GM13977 (cell line): ENCODE measurements at places on chromosomes 11 and 22.
A peak's percentile ranks its signal among the peaks of the same experiment; 100 is the strongest.

GRCh38 chr11:73157101-73158010, 15.2 kb upstream of the FCHSD2 start:
- DNase-seq, result peak; percentile 63

GRCh38 chr11:24375931-24376330, 120.9 kb upstream of the LUZP2 start:
- no peak for DNase-seq

DNA sequence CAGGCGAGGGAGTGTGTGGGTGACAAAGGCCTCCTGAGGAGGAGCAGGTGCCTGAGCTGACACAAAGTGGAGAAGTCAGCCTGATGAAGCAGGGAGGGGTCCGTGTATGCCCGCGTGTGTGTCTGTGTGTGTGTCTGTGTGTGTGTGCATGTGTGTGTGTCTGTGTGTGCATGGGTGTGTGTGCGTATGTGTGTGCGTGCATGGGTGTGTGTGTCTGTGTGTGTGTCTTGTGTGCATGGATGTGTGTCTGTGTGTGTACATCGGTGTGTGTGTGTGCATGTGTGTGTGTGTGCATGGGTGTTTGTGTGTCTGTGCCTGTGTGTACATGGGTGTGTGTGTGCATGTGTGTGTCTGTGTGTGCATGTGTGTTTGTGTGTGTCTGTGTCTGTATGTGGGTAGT, 65.6 kb upstream of the EIF3D start:
- DNase-seq, result no peak

GRCh38 chr11:35794850-35795249, 132.3 kb downstream of the TRIM44 start:
- no peak for DNase-seq

GRCh38 chr11:35021589-35021988, 105.2 kb downstream of the PDHX start:
- DNase-seq, result no peak

DNA sequence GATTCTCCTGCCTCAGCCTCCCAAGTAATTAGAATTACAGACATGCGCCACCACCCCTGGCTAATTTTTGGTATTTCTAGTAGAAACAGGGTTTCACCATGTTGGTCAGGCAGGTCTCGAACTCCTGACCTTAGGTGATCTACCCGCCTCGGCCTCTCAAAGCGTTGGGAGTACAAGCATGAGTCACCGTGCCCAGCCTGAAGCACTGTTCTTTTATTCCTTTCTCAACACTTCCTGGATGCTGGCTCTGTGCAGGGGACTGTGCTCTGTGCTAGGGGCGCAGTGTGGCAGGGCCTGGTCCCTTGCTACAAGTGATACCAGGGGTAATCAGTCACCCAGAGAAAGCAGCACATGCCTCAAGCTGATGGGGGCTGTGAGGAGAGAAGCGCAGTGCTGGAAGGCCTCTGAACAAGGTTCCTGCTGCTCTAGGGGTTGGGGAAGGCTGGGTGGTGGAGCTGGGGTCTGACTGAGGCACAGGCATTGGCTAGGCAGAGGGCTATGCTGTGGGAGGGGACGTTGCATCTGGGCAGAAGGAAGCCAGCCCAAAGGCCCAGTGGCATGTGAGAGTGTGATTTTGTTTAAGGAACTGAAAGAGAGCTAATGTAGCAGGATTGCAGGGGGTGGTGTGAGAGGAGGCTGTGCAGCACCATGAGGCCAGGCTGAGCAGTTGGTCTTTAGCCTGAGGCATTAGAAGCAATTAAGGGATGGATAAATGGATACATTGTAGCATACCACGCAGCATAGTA, 42.5 kb downstream of the CABIN1 start:
- DNase-seq, result no peak

DNA sequence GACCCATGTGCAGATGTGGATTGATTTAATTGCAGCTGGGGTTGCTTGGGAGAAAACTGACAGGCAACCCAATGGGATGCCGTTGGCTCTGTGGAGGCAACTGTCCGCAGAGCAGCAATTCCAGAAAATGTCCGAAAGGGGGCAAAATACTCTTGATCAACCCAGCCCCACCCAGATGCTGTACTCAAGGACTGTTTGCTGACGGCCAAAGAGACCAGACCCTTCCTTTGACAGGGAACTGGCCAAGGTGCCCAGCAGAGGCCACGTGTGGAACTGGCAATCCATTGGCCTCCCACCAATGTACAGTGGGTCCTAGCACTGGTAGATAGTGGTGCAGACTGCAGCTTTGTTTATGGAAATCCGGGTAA, 29.7 kb upstream of the KCNA4 start:
- no peak for DNase-seq

DNA sequence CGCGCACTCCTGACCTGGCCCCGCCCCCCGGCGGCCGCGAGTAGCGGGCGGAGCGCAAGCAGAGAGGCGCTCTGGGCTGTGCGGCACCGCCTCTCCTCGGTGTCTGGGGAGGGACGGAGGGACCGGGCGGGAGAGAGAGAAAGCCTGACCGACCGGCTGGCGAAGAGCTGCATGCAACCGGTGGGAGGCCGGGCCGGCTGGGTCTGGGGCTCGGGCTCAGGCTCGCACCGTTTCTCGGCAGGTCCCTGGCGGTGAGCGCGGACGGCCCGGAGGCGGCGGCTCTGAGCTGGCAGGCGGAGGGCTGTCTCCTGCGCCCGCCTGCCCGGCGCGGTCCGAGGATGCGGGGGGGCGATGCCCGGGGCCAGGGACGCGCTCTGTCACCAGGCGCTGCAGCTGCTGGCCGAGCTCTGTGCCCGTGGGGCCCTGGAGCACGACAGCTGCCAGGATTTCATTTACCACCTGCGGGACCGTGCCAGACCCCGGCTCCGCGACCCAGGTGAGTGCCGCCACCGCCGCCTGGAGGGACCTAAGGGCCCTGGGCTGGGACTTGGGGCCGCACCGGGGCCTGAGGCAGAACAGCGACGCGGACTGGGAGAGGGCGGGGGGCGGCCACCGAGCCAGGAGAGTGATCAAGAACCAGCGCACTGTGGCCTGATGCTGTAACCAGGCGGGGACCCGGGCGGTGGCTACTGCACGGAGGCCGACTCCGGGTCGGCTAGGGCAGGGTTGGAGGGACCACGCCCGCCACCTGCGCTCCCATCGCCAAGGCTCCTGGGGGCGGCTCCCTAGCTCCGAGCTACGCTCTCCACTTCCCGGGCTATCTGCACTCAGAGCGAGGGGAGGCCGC, at the start of gene SYT9:
TSS of gene SYT9 (plus strand) at position 69 of the 847 bp plus-strand sequence. CDS start at position 352, 283 bp downstream.
- peak; percentile 56 for DNase-seq

DNA sequence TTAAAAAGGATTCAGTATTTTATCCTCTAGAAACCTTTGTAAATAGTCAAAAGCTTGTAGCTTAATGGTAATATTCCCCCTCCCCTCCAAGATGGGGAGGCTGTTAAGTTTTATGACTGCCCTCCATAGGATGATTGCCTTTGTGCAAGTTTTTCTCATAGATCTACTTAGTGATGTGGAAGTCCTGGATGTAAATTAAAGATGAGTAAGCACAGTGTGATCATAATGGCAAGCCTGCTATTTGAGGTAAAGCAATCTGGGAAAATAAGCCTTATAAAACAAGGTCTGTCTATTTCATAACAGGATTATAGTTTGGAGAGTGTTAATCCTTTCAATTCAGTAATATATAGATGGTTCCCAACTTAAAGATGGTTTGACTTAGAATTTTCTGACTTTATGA, 216.3 kb downstream of the DDX10 start:
- DNase-seq, result no peak

DNA sequence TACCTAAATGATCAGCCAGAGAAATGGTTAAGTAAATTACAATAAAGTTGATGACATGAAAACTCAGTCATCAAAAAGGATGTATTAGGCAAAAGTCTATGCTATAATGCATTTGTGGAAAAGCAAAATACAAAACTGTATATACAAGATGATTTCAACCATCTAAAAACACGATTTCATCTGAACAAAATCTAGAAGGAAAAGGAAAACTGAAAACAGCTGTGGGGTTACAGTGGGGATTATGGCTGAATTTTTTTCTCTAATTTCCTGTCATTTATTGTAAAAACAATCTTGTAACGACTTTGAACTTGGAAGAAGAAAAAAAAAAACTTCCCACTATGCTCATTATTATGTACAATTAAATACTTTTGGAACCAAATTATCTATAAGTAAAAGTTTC, 30.3 kb downstream of the CHEK2 start:
- DNase-seq, result no peak

DNA sequence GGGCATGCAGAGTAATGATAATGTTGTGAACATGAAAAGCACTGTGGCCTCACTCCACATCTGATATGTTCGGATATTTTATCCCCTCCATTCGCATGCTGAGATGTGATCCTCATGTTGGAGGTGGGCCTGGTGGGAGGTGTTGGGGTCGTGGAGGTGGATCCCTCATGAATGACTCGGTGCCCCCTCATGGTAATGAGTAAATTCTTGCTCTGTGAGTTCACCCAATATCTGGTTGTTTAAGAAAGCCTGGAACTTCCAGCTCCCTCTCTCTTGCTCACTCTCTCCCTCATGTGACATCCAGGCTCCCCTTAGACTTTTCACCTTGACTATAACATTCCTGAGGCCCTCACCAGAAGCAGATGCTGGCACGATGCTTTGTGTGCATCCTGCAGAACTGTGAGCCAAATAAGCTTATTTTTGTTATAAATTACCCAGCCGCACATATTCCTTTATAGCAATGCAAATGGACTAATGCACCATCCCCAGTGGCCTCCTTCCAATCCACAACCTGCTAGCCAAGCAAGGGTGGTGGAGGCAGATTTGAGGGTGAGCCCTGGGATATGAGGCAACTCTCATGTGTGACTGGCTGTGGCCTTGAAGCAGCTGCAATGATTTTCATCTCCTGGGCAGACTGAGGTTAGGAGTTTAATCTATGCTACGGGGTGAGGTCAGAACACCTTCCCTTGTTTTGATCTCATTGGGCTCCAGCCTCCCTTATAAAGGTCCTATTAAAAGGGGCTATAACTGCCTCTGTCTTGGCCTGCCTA, 276.5 kb downstream of the ETS1 start:
- DNase-seq, result no peak

DNA sequence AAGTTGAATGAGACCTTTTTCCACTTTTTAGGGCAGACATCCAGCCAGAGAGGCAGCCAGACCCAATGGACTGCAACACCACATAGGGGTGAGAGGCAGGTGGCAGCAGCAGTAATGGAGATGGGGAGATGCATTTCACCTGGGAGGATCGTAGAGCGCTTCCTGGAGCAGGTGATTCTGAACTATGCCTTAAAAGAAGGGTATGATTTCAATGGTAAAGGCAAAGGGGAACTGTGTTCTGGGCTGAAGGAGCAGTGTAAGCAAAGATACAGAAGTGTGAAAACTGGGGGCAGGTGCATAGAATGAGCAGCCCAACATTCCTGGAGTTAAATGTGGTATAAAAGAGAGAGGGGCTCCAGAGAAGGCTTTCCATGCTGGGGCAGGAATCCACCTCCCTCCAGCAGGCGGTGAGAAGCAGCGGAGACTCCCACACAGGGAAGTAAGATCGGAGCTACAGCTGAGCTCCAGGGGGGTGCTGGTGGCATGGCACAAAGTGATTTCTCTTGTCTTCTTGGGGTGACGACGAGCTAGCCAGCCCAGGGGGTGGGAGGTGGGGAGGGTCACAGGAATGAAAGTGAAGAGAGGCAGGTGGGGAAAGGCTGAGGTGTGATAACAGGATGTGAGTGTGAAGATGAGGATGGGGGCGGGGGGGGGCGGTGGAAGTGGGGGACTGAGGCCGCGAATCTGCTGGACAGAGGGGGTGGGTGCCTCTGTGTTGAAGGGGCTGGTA, 4.3 kb upstream of the SERHL2 start:
- DNase-seq, result no peak

DNA sequence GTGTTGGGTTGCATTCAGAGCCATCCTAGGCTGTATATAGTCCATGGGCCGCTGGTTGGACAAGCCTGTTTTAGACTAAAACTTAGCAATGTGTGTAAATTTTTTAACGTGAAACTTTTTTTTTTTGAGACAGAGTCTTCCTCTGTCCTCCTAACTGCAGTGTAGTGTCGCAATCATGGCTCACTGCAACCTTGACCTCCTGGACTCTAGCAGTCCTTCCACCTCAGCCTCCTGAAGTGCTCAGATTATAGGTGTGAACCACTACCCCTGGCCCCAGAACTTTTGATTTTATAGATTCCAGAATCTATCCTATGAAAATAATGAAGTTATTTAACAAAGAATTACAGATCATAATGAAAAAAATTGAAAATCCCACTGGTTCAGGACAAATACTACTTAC, 29.9 kb upstream of the PANX2 start:
- DNase-seq, result no peak
